Stimulated activated CD4-positive, alpha-beta T cell treated with anti-CD3 and anti-CD28 coated beads, Interleukin-1b, Interleukin-23, amount 100 ng/mL, for 24 hours (primary cell): ENCODE measurements at places on chromosomes 2 and 18.

DNA sequence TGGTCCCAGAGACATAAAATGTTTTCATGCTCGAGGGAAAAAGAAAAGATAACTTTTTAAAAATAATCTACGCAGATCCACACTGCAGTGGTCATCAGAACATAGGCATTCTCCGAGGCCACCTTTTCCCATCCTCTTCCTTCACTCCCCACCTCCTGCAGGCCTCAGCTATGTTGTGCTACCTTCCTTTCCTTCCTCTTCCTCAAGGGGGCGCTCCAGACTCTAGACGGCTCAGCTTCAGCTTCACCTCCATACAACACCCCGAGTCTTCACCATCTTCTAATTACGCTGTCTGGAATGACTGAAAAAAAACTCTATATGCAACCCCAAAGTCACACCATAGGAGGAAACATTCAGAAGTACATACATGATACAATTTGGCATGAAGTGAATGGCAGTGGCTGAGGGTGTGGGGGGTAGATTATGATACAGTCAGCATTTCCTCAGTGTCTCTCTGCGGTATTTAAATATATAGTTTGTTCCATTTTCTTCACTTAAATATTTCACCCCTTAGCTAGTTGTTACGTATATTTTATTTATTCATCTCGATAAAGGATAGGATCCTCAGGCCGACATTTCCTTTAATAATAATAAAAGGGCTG lies 583.6 kb downstream of the IRS1 start:
- peak; percentile 49 for DNase-seq

GRCh38 chr2:149005471-149006077 lies 32.9 kb upstream of the LYPD6B start:
- no peak for DNase-seq

DNA sequence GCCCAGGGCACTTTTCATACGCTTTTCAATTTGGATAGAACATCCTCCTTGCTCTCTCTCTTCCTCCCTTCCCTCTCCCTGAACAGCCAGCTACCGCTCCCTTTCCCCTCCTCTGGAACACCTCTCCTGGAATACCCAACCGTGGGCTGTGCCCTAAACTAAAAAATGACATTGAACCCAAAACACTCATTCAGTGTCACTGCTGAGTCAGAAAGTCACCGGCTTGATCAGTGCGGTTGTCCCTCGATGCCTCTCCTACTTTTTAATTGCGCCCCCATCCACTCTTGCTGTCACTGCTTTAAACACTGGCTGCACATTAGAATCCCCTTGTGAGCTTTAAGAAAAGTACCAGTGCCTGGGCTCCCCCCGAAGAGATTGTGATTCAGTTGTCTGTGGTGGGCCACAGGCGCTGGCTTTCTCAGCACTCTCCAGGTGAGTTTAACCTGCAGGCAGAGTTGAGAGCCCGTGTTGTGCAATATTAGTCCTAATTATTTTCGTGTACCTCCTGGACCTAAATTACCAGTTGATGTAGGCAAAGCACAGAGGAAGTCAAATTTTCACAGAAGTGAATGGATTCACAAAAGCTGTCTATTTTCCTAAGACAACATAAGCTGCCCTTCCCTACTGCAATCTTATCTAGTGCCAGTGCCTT lies 302.0 kb downstream of the PRKCE start:
- DNase-seq, result no peak

- DNase-seq, result no peak
Measured at GRCh38 chr2:160920791-160921303, 239.4 kb upstream of the TANK start.

GRCh38 chr2:3430172-3430571 lies 50.7 kb downstream of the TRAPPC12 start:
- DNase-seq, result no peak

- peak; percentile 4 for DNase-seq
Measured at GRCh38 chr2:151999053-151999452, 99.8 kb downstream of the CACNB4 start.

DNA sequence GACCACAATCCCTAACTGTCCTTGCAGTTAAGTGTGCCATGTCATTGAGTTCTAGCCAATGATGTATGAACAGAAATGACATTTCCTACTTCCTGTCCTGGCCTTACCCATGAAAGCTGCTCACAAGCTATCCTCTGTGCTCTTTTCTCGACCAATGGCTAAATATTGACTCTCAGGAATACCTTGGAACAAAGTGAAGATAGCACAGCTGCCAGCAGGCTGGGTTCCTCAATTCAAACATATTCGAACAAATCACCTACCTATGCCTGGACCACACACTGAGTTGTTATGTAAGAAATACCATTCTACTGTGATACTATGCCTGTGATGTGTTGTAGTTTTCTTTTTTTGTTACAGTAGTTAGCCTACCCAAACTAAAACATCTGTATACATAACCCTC lies 65.1 kb downstream of the GAREM1 start:
- DNase-seq, result no peak

DNA sequence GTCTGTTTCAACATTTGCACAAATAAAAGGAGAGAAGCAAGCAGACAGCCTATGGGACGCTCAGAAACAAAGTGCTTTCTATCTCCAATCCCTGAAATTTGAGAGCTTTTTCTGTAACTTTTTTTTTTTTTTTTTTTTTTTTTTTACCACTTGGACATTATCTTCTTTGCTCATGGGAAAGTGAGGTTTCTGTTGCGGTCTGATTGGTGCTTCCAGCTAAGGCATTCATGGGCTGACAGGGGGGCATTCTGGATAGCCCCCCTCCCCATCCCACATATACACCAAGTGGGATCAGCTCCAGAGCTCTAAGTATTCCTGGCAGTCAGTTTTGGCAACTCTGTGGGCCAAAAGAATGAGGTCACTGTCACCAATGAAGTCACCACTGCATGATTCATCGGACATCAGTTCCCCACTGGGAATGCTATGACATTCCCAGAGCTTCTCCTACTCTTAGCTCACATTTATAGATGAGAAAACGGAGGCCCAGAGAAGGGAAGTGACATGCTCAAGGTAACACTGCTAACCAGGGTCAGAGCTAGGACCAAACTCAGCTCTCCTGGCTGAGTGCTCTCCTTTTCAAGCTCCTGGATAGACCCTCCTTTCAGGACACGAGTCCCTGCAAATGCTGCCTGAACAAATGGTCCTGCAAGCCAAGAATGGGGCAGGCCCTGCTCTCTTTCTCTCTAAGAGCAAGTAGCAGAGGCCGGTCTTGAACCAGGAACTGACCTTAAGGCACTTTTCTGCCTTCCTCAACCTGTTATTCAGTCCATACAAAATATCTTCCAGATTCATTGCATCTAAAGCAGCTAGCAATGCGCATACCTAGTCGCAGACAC lies 61.3 kb downstream of the TMEM247 start:
- DNase-seq, result no peak

DNA sequence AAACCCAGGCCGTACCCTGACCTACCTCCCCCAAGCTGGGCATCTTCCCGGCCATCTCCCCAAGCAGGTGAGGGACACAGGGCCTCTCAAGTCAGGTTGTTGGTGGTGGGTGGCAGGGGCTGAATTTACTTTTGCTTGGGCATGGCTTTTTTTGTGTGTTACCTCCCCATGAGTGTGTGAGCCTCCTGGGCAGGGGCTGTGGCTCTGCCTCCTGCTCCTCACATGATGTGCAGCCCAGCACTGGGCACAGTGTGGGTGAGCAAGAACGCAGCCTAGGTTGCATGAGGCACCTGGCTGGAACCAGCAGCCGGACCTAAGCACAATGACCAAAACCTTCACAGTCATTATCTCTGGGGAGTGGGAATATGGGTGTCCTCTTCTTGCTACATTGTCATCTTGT lies 22.3 kb downstream of the CELF4 start:
- DNase-seq, result no peak
